Left renal pelvis (tissue), 4 donors: ENCODE measurements at places on chromosomes 1 and 21.

GRCh38 chr1:207058878-207059867, 6.1 kb downstream of the PFKFB2 start:
- DNase-seq = no peak

- DNase-seq = no peak
These were observed 52.9 kb upstream of the ECE1 start for GRCh38 chr1:21342961-21343838.

GRCh38 chr1:208604295-208604694, 360.1 kb upstream of the PLXNA2 start:
- DNase-seq = no peak

DNA sequence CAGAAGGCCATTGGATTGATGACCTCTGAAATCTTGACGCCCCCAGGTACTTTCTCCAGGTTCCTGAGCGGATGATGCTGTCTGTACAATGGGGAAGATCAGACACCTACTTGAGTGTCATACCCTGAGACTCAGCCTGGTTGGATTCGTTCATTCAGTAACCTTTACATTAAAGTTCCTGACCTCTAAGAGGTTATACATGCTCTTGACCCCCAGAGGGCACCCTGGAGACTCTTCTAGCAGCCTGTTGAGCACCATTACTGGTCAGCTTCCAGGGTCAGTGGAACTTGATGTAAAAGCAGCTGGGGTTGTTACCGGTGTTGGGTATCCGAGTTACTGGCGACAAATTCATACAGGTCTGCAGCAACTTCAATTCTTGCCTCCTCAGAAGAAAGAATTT, 114.3 kb upstream of the ZNF678 start:
- DNase-seq = no peak

DNA sequence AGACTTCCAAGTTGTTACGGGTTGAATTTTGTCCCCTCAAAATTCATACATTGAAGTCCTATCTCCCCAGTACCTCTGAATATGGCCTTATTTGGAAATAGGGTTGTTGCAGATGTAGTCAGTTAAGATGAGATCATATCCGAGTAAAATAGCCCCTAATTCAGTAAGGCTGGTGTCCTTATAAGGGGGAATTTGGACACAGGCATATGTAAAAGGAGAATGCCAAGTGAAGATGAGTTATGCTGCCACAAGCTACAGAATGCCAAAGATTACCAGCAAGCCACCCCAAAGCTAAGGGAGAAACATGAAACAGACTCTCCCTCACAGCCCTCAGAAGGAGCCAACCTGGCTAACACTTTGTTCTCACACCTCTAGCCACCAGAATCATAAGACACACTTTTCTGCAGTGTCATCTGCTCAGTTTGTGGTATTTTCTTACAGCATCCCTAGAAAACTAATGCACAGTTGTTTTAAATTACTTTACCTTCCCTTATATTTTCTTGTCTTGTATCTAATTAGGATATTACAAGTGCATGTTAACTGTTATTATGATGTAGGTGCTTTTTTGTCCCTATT, 43.3 kb upstream of the PRDX6 start:
- DNase-seq = no peak

- DNase-seq = no peak
These were observed 48.3 kb upstream of the LBR start for GRCh38 chr1:225476100-225476511.

DNA sequence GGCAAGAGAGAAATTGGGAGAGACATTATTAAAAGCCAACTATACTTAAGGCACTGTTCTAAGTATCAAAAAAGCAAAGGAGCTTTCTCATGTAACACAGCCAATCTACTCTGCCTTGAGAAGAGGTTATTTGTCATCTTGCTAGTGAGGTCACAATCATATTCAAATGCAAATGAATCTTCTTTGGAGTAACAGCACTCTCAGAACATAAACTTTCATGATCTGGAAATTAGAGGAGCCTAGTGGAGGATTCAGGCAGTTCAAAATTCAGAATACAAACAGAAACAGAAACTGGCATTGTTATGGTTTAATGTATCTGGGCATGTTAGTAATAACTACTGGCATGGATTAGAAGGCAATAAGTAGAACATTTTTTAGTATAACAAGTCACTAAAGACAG, 57.4 kb downstream of the ARID4B start:
- DNase-seq = no peak

- DNase-seq = no peak
These were observed 242.4 kb upstream of the TMEM51 start for GRCh38 chr1:14910984-14911721.

DNA sequence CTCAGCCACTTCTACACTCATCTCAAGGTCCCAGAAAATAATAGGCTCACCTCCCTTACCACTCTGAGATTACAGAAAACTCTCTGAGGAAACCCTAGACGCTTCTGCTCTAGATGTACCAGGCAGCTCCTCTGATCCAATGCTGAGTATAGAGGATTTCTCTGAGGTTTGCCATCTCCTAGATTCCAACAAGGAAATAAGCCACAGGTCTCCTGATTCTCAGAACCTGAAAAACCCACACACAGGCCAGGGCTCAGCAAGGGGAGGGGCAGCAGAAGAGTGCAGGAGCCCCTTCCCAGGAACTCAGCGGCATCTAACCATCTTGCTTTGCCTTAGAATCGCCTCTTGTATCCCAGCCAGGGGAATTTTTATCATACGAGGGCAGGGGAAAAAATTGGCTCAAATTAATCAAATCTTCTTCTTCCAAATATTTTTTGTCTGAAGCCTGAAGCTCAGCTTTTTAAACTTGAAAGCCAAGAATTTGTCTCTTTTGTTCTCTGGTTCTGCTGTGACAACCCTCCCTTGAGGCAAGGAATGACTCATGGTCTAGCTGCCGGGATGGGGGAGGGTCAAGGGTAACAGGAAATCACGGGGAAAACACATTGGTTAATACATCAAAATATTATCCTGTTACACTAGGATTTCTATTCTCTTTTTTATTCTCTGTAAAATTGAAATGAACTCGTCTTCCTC, 30.8 kb downstream of the GORAB start:
- peak; percentile 14 for DNase-seq

DNA sequence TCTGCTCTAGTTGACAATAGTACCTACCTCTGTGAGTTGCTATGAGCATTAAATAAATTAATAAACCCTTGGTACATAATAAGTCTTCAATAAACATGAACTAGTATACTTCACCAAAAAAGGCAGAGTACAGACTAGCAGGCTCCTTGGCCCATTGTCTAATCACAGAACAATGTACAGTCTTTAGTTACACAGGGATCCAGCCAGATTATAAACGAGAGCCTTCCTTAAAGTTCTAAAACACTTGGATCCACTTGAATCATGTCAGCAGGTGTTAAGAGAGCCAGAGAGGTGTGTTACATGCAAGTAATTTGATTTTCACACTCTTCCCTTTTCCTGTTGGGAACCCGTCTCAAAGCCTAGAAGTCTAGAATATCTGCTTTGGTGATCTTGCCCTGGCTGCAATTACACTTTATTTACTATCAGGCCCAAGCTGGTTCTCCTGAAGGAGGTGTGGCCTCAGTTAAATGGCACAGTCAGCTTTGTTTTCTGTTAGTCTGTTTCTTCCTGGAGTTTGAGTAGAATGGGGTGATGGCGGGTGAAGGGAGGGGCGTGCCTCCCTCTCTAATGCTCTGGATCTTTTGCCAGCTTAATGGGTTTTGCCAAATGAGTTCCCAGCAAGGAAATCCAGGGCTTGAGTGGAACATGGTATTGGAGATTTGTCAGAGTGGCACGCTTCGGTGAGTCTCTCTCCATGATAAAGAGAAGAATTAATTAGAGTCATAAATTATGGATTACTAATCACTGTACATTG, 570.9 kb upstream of the CAMK1G start:
- no peak for DNase-seq

DNA sequence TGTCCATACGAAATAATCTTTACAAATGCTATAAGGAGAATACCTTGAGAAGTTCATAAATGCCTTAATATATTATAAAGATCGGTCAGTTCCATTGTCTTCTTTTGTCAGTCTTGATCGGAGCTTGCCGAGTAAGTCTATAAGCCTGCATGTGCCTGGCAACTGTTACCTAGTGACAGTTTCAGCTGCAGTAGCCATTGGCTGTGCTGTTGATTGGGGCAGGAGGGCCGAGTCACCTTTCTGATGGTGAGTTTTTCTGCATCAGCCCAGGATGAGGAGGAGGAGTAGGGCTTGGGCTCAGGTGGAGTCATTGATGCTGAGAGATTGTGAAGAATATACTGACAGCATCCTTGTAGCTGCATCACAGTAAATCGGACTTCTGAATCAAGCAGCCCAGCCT, 1.9 kb upstream of the GPR52 start:
- DNase-seq = no peak

- DNase-seq = no peak
These were observed 41.4 kb upstream of the LMX1A start for GRCh38 chr1:165397944-165398343.

DNA sequence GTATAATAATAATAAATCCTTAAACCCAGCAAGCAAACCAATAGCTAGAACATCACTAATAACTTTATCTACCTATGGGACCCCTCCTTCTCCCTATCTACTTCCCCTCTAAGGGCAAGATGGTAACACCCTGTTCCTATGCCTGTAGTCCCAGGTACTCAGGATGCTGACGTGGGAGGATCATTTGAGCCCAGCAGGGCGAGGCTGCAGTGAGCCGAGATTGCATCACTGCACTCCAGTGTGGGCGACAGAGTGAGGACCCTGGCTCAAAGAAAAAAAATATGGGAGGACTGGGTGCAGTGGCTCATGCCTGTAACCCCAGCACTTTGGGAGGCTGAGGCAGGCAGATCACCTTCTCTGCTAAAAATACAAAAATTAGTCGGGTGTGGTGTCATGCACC, 143.1 kb upstream of the SLC45A1 start:
- DNase-seq = no peak

GRCh38 chr1:97163591-97164275, 442.1 kb downstream of the PTBP2 start:
- DNase-seq = no peak

- no peak for DNase-seq
These were observed 138.0 kb upstream of the TNR start for GRCh38 chr1:175881246-175881976.

- no peak for DNase-seq
These were observed 24.1 kb upstream of the MNDA start for GRCh38 chr1:158806916-158807536.

- no peak for DNase-seq
These were observed 932 bp downstream of the MAP10 start for GRCh38 chr1:232806186-232806510.

GRCh38 chr1:180143359-180143758, 11.3 kb upstream of the QSOX1 start:
- DNase-seq = no peak

DNA sequence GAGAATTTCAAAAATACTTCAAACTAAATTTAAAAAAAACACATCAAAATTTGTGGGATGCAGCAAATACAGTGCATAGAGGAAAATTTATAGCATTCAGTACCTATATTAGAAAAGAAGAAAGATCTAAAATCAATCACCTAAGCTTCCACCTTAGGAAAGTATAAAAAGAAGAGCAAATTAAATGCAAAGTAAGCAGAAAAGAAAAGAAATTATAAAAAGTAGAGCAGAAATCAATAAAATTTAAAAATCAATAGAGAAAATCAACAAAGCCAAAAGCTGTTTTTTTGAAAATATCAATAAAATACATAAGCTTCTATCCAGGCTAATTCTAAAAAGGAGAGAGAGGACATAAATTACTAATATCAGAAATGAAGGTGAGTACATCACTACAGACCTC, 255.4 kb downstream of the KCNH1 start:
- DNase-seq = no peak

GRCh38 chr1:167747988-167748387, 26.2 kb downstream of the MPZL1 start:
- DNase-seq = no peak

DNA sequence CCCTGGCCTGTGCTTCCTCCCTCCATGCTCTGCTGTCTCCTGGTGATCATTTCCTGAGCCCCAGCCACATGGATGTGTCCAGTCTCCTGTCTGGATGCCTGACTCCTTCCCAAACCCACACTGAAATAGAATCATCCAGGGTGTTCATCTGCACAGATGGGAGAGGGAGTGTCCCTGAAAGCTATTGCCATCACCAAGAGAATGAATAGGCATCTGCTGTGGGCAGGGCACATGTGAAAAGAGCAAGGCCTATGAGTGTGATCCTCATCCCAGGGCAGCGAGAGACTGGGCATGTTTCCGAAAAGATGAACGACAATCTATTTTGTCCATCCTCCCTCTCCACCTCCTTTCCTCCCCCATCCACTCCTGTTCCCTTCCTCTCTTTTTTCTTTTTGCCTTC, 5.0 kb downstream of the IGSF21 start:
- no peak for DNase-seq

DNA sequence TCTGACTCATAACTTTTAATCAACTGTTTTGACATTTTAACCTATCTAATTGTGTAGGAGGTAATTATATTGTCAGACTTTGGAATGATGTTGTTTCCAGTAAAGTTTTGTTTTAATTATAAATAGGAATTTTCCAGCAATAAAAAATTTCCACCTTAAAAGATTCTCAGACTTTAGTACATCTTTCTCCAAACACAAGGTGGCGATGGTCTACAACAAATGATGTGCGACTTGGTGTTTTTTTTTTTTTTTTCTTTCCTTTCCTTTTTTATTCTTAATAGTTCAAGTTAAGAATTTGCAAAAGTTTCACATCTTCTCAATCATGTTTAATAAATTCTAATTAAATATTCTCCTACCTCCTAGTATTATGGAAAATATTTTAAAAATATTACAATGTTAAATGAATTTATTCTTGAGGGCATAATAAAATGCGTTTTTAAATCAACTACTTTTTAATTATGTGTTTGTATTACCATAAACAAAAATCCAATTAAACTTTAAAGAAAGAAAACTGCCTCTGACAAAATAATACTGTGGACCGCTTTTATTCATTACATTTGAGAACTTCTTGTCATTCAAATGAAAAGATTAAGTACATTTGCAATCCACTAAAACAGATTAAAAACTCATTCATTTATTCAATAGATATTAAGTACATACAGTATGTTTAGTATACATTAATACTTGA, 4.4 kb upstream of the ADAMTS1 start:
- DNase-seq = peak; percentile 60
